T-cell (primary cell): ENCODE measurements at places on chromosomes 5 and 9.

- no peak for DNase-seq
Observed at GRCh38 chr9:91186632-91187108, 175.0 kb downstream of the AUH start.

DNA sequence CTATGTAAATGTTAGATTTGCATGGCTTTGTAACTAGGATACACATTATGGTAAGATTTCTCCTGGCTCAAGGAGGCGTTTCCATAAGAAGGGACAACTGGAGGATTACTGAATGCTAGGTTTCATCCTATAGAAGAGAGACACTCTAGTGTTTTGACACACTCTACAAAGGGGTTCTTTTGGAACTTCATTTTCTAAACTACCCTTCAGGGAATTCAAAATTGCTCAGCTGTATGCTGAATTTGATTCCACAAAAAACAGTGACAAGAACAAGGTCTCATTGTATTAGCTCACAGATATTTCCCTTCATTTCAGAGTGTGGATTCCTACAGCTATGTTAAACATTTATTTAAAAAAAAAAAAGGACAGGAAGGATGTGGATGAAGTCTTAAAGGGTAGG, 151.7 kb downstream of the PPP2R2B start:
- no peak for DNase-seq

DNA sequence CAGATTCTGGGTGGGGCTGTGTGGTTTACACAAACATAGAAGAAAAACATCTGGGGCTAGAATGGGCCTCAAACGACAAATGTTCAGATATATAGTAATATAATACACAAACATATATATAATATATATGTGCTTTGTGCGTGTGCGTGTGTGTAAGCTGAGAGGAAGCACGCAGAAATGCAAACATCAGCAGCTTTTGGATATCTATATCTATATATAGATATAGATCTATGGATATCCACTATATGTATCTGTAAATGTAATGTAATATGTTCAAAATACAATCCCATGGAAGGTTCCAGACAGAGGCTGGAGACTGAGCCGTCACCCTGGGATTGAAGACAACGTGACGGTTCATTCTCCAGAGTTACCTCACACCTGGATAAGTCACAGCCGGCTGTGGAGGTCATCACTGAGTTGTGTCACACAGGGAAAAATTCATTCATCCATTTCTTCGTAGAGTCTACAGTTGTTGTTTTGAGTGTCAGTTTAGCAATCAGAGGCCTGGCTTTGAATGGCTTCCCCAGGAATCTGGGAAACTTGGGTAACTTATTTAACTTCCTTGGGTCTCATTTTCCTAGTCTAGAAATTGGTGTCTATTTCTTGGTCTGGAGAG, 123.0 kb upstream of the CPEB4 start:
- DNase-seq, result no peak

DNA sequence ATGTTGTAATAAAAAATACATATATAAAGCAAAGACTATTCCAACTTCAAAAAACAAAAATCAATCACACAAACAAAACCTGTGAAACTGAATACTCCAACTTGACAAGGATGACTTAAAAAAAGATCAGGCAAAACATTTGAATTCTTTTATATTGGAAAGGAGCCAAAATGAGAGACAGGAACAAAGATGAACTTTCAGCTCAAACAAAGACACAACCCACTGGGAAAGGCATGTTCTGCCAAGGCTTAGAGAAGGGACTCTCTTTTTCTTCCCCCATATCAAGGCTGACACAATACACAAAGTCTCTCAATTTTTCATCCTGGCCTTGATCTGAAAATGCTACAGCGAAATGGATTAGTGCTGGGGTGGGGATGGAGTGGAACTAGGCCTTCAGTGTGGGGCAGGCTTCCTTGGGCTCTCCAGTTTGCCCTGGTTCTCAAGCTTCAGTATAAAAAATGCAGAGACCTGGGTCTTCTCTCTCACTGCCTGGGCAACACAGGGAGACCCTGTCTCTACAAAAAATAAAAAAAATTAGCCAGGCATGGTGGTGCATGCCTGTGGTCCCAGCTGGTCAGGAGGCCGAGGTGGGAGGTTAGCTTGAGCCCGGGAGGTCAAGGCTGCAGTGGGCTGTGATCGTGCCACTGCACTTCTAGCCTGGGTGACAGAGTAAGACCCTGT, 11.6 kb upstream of the FAM169A start:
- DNase-seq, result no peak

GRCh38 chr5:150338546-150338945, 19.0 kb upstream of the TCOF1 start:
- DNase-seq, result no peak

GRCh38 chr5:178350361-178351220, 118.0 kb upstream of the PHYKPL start:
- DNase-seq, result no peak

- DNase-seq, result no peak
Observed at GRCh38 chr9:131012396-131012917, 3.5 kb downstream of the LAMC3 start.
